ENCODE measurements at places on chromosomes 1 and 21.

GRCh38 chr1:44327679-44328491 lies 27.2 kb downstream of the ERI3 start:
- DNase-seq, result peak; percentile 28

- DNase-seq, result no peak
These were observed 83.5 kb upstream of the ADGRL2 start for GRCh38 chr1:81717230-81717629.

DNA sequence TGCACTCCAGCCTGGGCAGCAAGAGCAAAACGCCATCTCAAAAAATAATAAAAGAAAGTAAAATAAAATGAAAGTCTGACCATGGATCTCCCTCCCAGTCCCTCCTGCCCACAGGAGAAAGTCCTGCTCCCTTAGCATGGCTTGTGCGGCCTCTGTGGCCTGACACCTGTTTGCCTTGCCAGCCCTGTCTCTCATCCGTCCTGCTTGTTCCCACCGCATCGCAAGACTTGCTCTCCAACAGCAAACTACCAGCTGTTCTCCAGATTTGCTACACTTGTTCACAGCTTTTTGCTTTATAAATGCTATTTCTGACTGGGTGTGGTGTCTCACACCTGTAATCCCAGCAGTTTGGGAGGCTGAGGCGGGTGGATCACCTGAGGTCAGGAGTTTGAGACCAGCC lies 2.7 kb downstream of the ETV3L start:
- no peak for DNase-seq

- DNase-seq, result peak; percentile 17
These were observed 114.4 kb downstream of the DMRTA2 start for GRCh38 chr1:50308878-50309277.

DNA sequence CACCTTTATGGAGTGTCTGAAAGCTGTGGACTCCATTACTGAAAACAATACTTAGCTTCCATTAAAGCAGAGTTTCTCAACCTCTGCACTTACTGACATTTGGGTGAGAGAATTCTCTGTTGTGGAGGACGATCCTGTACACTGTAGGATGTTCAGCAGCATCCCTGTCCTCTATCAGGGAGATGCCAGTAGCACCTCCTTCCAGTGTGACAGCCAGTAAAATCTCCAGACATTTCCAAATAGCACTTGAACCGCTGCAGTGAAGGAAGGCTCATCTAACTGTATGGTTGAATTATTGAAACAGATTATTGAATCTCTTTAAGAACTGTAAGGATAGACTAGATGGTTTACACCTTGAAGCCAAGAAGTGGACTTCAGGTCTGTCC lies 3.1 kb downstream of the PRDM2 start:
- no peak for DNase-seq

DNA sequence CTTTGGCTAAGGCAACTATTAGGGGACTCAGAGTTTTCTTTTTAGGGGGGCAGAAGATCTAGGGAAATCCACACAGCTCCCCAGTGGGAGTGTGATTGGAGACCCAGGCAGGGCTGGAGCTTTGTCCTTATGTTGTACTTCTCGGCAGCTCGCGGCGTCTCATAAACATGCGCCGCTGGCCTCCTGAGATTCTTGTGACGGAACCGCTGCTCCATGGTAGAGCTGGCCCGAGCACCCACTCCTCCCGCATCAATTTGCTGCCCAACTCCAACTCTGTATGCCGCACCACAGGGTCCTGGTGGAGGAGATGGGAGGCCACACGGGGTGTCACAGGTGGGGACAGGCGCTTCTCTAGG lies 143.9 kb downstream of the GALNT2 start:
- no peak for DNase-seq

DNA sequence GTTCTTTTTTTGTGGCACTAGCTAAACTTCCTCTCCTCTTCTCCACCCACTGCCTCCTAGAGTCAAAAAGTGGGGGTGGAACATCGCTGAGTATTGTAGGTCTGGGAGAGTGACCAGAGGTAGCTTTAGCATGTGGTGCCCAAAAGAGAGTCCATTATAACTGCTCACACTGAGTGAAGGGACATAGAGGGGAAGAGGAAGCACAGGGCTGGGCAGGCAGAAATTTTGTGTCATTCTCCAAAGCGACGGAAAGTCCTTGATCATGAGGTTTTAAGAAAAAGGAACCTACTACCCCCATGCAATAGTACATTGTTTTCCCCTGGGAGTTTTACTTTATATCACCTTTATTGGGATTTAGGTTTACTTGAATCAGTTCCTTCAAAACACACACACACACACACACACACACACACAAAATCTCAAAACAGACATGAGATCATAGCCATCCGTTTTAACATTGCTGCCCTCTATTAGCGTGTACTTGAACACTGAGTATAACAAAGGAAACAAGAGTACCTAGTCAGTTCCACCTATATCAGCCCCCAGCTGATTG lies 4.1 kb downstream of the CD84 start:
- DNase-seq, result peak; percentile 67

GRCh38 chr1:42832641-42833240 lies 13.7 kb upstream of the ZNF691 start:
- no peak for DNase-seq

DNA sequence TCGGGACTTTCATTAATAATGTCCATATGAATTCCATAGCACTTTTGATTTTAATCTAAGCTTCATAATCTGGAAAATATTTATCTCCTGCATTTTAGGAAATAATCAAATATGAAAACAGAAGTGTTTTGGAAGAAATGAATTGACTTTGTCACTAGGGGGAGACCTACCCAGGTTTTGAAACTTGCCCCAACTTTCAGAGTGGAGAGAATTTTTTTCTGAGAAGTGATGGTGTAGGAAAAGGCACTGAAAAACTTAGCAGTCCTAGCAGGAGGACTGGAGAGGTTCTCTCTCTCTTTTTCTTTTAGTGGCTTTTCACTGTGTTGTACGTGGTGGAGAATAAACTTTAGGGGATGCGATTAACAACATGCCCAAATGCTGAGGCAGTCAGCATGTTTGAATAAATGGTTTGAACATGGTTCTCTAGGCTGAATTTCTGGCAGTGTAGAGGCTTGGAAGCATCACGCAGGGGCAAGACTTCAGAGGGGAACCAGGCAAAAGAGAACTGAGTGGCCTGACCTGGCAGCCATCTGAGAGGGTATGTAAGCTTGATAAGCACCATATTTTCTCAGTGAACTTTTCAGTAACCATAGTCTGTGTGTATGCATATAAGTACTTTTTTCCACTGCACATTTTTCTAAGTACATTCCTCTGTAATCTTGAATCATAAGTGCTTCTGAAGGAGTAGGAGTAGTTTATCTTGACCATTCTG lies 68.3 kb upstream of the NEK7 start:
- no peak for DNase-seq

DNA sequence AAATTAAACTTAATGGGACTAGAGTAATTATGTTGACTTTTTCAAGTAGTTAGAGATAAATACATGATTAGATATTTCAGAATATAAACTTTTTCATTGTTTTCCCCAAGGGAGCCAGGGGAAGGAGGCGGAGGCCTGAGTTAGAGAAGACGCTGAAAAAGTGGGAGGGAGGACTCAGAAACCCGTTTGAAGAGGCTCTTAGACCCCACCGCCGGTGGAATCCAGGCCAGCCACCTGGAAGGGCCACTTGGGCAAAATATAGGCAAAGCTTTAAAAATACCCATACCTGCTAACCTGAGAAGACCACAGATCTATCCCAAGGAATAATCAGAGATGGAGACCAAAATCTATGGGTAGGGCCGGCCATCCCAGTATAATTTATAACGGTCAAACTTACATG lies 242.6 kb downstream of the PTPRU start:
- DNase-seq, result no peak

GRCh38 chr1:221164951-221165838 lies 286.0 kb downstream of the HLX start:
- no peak for DNase-seq

GRCh38 chr21:44723177-44724131 lies 12.1 kb upstream of the TSPEAR start:
- DNase-seq, result no peak

DNA sequence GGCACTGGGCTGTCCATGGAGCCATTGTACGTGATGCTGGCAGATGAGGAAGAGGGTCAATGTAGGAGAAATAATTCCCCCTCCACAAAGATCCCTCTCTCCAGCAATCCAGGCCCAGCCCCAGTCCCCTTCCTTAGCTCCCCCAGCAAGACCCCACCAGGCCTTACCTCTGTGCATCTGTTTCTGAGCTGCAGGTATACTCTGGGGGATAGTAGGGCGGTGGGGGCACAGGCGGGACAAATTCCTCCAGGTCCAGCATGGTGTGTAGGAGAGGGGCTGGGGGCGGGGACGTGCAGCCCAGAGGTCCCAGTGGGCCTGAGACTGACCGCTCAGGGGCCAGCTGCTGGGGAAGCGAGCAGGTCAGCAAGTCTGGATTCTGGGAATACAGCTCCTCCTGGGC lies 3.7 kb downstream of the ENTREP3 start:
- no peak for DNase-seq

- DNase-seq, result peak; percentile 40
These were observed 160.3 kb downstream of the PTPRU start for GRCh38 chr1:29396438-29397255.

- no peak for DNase-seq
These were observed 96.4 kb downstream of the RUNX1 start for GRCh38 chr21:34952701-34953100.

DNA sequence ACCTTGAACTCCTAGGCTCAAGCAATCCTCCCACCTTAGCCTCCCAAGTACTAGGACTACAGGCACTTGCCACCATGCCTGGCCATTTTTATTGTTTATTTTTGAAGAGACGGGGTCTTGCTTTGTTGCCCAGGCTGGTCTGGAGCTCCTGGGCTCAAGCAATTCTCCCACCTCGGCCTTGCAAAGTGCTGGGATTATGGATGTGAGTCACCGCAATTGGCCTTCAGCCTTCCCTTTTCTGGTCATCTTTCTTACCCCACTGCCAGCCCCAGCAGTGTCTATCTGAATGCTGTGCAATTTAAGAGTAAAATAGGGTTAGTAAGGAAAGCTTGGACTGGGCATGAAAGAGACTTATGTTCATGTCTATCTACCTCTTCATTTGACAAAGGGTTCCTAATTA lies 6.1 kb upstream of the KLF17 start:
- DNase-seq, result no peak

DNA sequence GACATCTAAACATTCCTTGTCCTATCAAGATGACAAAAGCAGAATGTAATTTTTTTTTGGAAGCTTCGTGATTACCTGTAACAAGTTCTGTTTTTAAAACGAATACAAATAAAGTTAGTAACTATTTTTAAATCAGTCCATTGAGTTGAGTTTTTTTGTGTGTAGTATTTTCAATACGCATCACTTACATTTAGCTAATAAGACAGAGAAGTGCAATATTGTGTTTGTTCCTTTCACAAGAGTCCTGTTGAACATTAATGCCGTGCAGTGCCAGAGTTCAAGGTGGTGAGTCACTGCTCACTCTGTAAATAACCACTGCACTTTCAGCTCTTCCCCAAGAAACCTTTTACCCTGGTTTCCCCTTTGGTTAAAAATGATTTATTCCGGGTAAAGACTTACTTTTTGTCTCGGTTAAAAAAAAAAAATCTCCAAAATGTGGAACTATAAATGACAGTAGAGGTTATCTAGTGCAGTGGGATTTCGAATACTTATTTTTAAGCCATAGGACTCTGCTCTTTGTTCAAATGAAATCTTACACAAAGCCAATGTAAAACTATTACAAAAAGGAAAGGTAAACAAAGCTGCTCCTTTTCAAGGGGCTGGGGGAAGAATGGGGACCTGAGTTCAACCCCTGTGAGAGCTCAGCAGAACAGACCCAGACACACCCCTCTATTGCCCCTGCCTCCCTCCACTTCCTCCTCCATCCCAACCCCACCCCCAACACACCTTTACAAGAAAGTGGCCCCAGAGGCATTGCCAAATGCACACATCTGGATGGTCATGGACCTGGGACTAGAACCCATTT lies 14.8 kb upstream of the NCMAP start:
- no peak for DNase-seq

DNA sequence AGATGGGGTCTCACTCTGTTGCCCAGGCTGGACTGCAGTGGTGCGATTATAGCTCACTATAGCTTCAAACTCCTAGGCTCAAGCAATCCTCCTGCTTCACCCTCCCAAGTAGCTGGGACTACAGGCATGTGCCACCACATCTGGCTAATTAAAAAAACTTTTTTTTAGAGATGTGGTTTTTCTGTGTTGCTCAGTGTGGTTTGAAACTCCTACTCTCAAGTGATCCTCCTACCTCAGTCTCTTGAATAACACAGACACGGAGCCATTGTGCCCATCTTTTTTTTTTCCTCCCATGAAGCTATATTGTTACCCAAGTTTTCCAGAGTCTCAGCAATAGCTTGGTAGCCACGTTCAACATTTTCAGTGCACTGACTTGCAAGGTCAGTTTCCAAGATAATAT lies 2.7 kb downstream of the GIPC2 start:
- no peak for DNase-seq

GRCh38 chr1:57799490-57800115 lies 375.7 kb upstream of the DAB1 start:
- no peak for DNase-seq

GRCh38 chr1:181424786-181425403 lies 58.4 kb upstream of the CACNA1E start:
- DNase-seq, result peak; percentile 68

GRCh38 chr1:215786997-215787396 lies 219.9 kb downstream of the KCTD3 start:
- DNase-seq, result no peak

GRCh38 chr1:167881069-167881468 lies 32.9 kb downstream of the ADCY10 start:
- DNase-seq, result no peak

DNA sequence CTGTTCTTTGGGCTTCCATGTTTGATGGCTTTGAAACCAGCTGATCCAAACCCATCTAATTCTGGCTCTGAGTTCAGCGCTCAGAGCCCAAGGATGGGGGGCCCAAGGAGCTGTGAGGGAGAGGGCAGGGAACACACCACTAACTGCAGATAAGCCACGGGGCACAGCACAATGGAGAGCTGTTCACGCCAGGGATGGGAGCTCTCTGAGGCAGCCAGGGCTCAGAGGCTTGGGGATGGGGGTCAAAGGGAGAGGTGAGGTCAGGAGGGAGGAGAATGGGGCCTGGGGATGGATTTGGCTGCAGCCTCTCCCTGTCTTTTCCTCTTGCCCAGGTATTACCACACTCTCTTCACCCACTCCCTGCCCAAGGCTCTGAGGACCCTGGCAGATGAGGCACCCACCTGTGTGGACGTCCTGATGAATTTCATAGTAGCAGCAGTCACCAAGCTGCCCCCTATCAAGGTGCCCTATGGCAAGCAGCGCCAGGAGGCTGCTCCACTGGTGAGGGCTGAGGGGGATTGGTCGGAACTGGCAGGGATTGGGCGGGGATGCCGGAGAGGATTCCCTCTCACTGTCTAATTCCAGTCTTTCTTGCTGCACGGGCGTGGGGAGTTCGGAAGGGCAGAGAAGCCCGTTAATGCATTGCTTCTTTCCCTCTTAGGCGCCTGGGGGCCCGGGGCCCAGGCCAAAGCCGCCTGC lies 11.3 kb downstream of the SLC30A2 start:
- DNase-seq, result no peak

DNA sequence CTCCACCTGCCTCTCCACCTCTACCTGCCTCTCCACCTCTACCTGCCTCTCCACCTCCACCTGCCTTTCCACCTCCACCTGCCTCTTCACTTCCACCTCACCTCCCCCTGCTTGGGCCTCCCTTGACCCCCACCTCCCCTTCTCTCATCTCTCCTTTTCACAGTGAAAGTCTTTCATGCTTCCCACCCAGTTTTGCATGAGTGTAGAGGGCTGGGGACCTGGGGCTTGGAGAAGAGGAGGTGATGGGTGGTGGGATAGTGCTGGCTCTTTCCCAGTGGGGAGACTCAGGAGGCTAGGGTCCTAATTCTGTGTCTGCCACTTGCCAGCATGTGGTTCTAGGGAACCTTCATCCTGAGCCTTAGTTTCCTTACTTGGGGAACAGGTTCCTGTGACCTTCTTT lies 316.2 kb upstream of the C1orf174 start:
- DNase-seq, result no peak

- no peak for DNase-seq
These were observed 36.0 kb upstream of the LRRN2 start for GRCh38 chr1:204721373-204722055.

All from Ammon's horn (tissue), 1 donor.